A375 (cell line): ENCODE measurements at places on chromosomes 16 and 17. TPM values are rescaled to one million over a fixed set of nuclear protein-coding genes. Genes with fewer than 3 reads are reported as not detected.

Gene TBC1D3C
- not detected in 2 replicates for total RNA-seq

Gene PARD6A
- total RNA-seq = 4.2 and 4.9 TPM in 2 replicates

Gene CDRT15
- not detected in 2 replicates for total RNA-seq

Gene RASL10B
- 0.53 and 0.57 TPM in 2 replicates for total RNA-seq

Gene C1QL1
- 6.0 and 6.3 TPM in 2 replicates for total RNA-seq

Gene HOXB1
- total RNA-seq = not detected in 2 replicates

Gene NKD1
- 0.08 TPM in 2 replicates for total RNA-seq

Gene ZDHHC1
- total RNA-seq = 1.4 TPM in 1 of 2 replicates, not detected in the other

Gene FAM83G
- 20.2 and 22.1 TPM in 2 replicates for total RNA-seq

Gene CD7
- 0.11 TPM in 1 of 2 replicates, not detected in the other for total RNA-seq

Gene CHTF18
- 53.4 and 56.0 TPM in 2 replicates for total RNA-seq

Gene ZNF750
- total RNA-seq = not detected in 2 replicates

Gene NT5M
- total RNA-seq = 5.7 and 5.8 TPM in 2 replicates

Gene CCL1
- total RNA-seq = not detected in 2 replicates

Gene CDC6
- 57.0 and 70.6 TPM in 2 replicates for total RNA-seq

Gene CNTD1
- total RNA-seq = 0.34 TPM in 1 of 2 replicates, not detected in the other

Gene ZNF263
- total RNA-seq = 88.5 and 92.5 TPM in 2 replicates

Gene QRICH2
- total RNA-seq = 0.60 and 1.4 TPM in 2 replicates

Gene TMEM92
- total RNA-seq = 0.19 and 0.21 TPM in 2 replicates
